ENCODE measurements at places on chromosomes 16 and 17. TPM values are rescaled to one million over a fixed set of nuclear protein-coding genes. Genes with fewer than 3 reads are reported as not detected.
A peak's percentile ranks its signal among the peaks of the same experiment; 100 is the strongest.

DNA sequence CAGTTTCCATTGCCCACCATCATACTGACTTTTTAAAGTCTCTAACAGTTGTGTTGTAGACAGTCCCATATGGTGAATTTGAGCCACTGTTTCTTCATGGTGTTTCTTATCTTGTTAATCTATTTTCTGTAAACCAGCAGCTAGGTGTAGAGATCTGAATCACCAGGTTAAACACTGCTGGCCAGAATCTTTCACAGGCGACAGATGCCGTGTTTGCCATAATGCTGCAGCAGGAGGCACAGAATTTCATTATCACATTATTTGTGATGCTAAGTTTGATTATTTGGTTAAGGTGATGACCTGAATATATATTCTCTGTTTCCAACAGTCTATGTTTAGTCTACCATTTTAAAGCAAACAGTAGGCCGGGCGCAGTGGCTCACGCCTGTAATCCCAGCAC, 11.5 kb upstream of the CNGB1 start:
- peaks cover 10% of the 10 kb centered on the region for H3K4me1 ChIP-seq
- H3K4me3 ChIP-seq: no peak overlapping the region
- H3K27ac ChIP-seq: no peak overlapping the region

GRCh38 chr17:6444571-6445335, 498 bp downstream of the PIMREG start:
- DNase-seq: no peak
- H3K27me3 ChIP-seq: no peaks in the 10 kb centered on the region
- peak overlapping the region; percentile 76 for H3K4me3 ChIP-seq
- peaks cover 5% of the 10 kb centered on the region for H3K36me3 ChIP-seq
- H3K4me1 ChIP-seq: peaks cover 14% of the 10 kb centered on the region
- peak overlapping the region; percentile 5 for H3K27ac ChIP-seq

DNA sequence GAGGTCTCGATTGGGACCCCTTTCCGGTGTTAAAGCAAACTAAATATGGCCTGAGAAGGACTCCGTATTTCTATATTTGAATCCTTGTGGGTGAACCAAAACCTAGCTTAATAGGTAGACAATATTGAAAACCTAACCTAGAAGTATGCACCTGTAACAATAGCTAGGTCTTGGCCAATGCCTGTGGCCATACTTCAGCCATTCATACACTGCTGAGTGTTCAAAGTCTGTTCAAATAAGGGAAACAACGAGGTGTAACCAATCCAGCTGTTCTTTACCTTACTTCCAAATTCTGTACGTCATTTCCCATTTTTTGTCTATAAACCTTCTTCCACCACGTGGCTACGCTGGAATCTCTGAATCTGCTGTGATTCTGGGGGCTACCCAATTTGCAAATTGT, 34.1 kb upstream of the HELZ start:
- no peak for DNase-seq
- no peaks in the 10 kb centered on the region for H3K27me3 ChIP-seq
- H3K36me3 ChIP-seq: no peaks in the 10 kb centered on the region
- no peak overlapping the region for H3K4me3 ChIP-seq
- no peak overlapping the region for H3K27ac ChIP-seq

DNA sequence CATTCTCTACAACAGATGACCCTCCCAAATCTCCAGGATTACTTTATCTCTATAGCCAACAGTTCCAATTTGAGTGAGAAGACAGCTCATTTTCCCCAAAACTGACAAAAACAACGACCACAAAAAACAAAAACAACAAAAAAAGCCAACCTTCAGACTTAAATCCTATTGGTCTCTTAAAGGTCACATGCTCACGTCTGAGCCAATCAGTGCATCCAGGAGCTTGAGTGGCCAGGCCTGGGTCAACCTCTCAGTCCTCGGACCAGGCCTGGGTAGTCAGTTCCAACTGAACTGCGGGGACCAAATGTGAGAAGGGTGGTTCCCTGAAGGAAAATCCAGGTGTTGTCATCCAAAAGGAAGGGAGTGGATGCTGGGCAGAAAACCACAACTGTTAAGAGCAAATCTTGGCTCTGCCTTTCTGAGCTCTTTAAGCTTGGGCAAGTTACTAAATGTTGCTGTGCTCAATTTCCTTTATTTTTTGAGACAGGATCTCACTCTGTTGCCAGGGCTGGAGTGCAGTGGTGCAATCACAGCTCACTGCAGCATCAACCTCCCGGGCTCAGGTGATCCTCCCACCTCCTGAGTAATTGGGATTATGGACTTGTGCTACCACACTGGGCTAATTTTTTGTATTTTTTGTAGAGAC, 43.0 kb upstream of the MSI2 start:
- H3K27me3 ChIP-seq: no peaks in the 10 kb centered on the region
- DNase-seq: no peak
- peaks cover 18% of the 10 kb centered on the region for H3K4me1 ChIP-seq
- no peaks in the 10 kb centered on the region for H3K36me3 ChIP-seq
- no peak overlapping the region for H3K27ac ChIP-seq

GRCh38 chr16:20023190-20023589, 50.5 kb downstream of the GPR139 start:
- H3K27ac ChIP-seq: no peak overlapping the region
- no peaks in the 10 kb centered on the region for H3K36me3 ChIP-seq
- DNase-seq: no peak
- no peaks in the 10 kb centered on the region for H3K27me3 ChIP-seq
- H3K4me1 ChIP-seq: no peaks in the 10 kb centered on the region
- no peak overlapping the region for H3K4me3 ChIP-seq

- H3K27ac ChIP-seq: no peak overlapping the region
- H3K36me3 ChIP-seq: no peaks in the 10 kb centered on the region
- H3K4me3 ChIP-seq: no peak overlapping the region
- peak; percentile 70 for DNase-seq
These were observed 215.6 kb downstream of the GRIN2A start for GRCh38 chr16:9966569-9967157.

- no peak overlapping the region for H3K4me3 ChIP-seq
- no peak overlapping the region for H3K27ac ChIP-seq
- peaks cover 3% of the 10 kb centered on the region for H3K4me1 ChIP-seq
These were observed 675 bp upstream of the PDZD9 start for GRCh38 chr16:22001591-22001990.

- no peak overlapping the region for H3K27ac ChIP-seq
- no peaks in the 10 kb centered on the region for H3K27me3 ChIP-seq
- H3K4me3 ChIP-seq: no peak overlapping the region
- H3K4me1 ChIP-seq: no peaks in the 10 kb centered on the region
- no peaks in the 10 kb centered on the region for H3K36me3 ChIP-seq
These were observed 2.7 kb upstream of the AP1G1 start for GRCh38 chr16:71811261-71811803.

GRCh38 chr16:78703936-78704335, 604.5 kb downstream of the WWOX start:
- H3K27ac ChIP-seq: no peak overlapping the region
- H3K4me1 ChIP-seq: no peaks in the 10 kb centered on the region
- no peak overlapping the region for H3K4me3 ChIP-seq
- no peaks in the 10 kb centered on the region for H3K36me3 ChIP-seq
- no peaks in the 10 kb centered on the region for H3K27me3 ChIP-seq

DNA sequence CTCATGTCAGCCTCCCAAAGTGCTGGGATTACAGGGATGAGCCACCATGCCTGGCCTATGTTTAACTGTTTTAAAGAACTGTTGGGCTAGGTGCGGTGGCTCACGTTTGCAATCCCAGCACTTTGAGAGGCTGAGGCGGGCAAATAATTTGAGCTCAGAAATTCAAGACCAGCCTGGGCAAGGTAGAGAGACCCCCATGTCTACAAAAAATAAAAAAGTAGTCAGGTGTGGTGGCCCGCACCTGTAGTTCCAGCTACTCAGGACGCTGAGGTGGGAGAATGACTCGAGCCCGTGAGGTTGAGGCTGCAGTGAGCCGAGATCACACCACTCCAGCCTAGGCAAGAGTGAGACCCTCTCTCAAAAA, 1.9 kb upstream of the ITGAL start:
- no peaks in the 10 kb centered on the region for H3K4me1 ChIP-seq
- no peak for DNase-seq
- H3K27me3 ChIP-seq: peaks cover 23% of the 10 kb centered on the region
- no peak overlapping the region for H3K27ac ChIP-seq
- H3K4me3 ChIP-seq: no peak overlapping the region

- H3K4me1 ChIP-seq: peaks cover 27% of the 10 kb centered on the region
- H3K4me3 ChIP-seq: peak within 1 kb of the TSS; percentile 58
- peaks cover 38% of the 10 kb centered on the region for H3K27me3 ChIP-seq
- DNase-seq: peak; percentile 87
These were observed at the start of gene TBX2 for GRCh38 chr17:61399131-61400065. TBX2 (plus strand) TSS chr17:61399843; CDS start chr17:61400177, 334 bp downstream.

- H3K4me1 ChIP-seq: peaks cover 18% of the 10 kb centered on the region
- no peak overlapping the region for H3K4me3 ChIP-seq
- no peak overlapping the region for H3K27ac ChIP-seq
- no peaks in the 10 kb centered on the region for H3K27me3 ChIP-seq
- peaks cover 5% of the 10 kb centered on the region for H3K36me3 ChIP-seq
These were observed 6.4 kb downstream of the KNOP1 start for GRCh38 chr16:19711643-19712042.

GRCh38 chr16:2857451-2858244, at the start of gene PRSS22:
PRSS22 (minus strand) TSS chr16:2858170; CDS start chr16:2858104, 66 bp downstream.
- no peaks in the 10 kb centered on the region for H3K27me3 ChIP-seq
- H3K27ac ChIP-seq: no peak within 1 kb of the TSS
- H3K4me1 ChIP-seq: peaks cover 5% of the 10 kb centered on the region
- H3K36me3 ChIP-seq: no peaks in the 10 kb centered on the region

- H3K4me1 ChIP-seq: peaks cover 8% of the 10 kb centered on the region
- peaks cover 18% of the 10 kb centered on the region for H3K36me3 ChIP-seq
- no peaks in the 10 kb centered on the region for H3K27me3 ChIP-seq
These were observed 9.1 kb upstream of the ARL5C start for GRCh38 chr17:39174920-39175694.

DNA sequence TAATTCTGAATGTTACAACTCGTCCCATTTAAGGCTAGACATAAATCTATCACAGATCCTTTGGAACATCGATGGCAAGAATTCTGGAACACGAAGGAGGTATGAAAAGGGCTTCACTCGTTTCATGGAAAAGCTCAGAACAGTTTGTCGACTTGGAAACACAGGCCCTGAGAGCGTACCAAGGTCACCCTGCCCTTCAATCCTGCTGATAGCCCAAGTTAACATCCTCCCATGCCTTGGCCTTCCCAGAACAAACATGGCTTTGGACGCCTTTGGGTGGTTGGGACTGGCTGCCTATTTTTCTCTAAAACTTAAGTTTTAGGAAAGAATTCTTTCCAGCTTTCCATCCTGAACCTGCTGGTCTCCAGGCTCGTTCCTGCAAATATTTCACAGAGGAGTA, 396.1 kb downstream of the MAF start:
- no peak overlapping the region for H3K4me3 ChIP-seq
- no peaks in the 10 kb centered on the region for H3K27me3 ChIP-seq
- no peak for DNase-seq
- no peaks in the 10 kb centered on the region for H3K36me3 ChIP-seq

DNA sequence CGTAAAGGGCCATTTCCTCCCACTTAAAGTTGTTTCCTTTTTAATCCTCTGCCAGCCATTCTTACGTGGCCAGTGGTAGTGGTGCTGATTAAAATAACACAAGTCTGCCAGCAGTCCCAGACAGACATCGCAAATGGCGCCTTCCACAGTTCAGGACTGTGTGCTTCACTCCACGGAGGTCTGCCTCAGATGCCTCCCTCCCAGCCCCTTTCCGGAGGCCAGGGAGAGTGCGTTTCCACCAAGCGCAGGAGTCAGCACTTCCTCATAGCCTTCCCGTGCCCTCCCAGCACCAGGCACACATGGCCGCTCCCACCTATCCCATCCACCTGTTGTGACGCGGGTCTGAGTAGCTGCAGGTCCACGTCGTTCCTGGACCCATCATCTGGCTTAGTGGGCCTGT, 205.6 kb downstream of the RPTOR start:
- H3K4me3 ChIP-seq: no peak overlapping the region
- H3K36me3 ChIP-seq: no peaks in the 10 kb centered on the region
- DNase-seq: no peak
- H3K4me1 ChIP-seq: peaks cover 7% of the 10 kb centered on the region
- H3K27ac ChIP-seq: no peak overlapping the region

GRCh38 chr16:75750528-75750927, 24.2 kb upstream of the CPHXL start:
- no peaks in the 10 kb centered on the region for H3K36me3 ChIP-seq
- H3K4me1 ChIP-seq: no peaks in the 10 kb centered on the region
- no peak overlapping the region for H3K4me3 ChIP-seq
- no peaks in the 10 kb centered on the region for H3K27me3 ChIP-seq
- no peak overlapping the region for H3K27ac ChIP-seq

- no peak for DNase-seq
- peaks cover 8% of the 10 kb centered on the region for H3K27me3 ChIP-seq
- H3K4me3 ChIP-seq: no peak overlapping the region
- no peak overlapping the region for H3K27ac ChIP-seq
- H3K36me3 ChIP-seq: no peaks in the 10 kb centered on the region
- H3K4me1 ChIP-seq: no peaks in the 10 kb centered on the region
These were observed 8.7 kb upstream of the GINS2 start for GRCh38 chr16:85697431-85697830.

DNA sequence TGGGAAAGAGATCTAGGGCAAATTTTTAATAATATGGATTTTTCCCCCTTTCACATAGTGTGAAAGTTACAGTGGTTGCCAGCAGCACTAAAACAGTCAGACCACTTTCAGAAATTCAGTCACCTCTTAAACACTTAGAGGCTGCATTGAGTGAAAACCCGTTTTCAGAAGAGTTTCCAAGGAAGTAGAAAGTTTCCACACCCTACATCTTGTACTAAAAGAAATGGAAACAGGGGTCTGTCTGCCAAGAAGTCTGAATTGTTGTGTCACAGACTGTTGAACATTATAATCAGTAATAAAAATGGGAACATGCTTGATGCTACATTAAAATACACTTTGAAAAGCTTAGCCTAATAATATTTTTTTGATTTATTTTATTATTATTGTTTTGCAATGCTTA, 278.9 kb upstream of the KCNJ16 start:
- DNase-seq: no peak
- H3K4me1 ChIP-seq: no peaks in the 10 kb centered on the region
- no peaks in the 10 kb centered on the region for H3K27me3 ChIP-seq
- no peak overlapping the region for H3K4me3 ChIP-seq
- H3K36me3 ChIP-seq: no peaks in the 10 kb centered on the region

GRCh38 chr16:87698676-87699199, 67.0 kb downstream of the KLHDC4 start:
- no peaks in the 10 kb centered on the region for H3K4me1 ChIP-seq
- H3K36me3 ChIP-seq: no peaks in the 10 kb centered on the region
- no peak overlapping the region for H3K4me3 ChIP-seq

KCNH6 gene
- total RNA-seq: not detected

ZSCAN10 gene
- total RNA-seq: 0.22 TPM

GRAPL gene
- total RNA-seq: not detected

ENGASE gene
- 11.6 TPM for total RNA-seq

AATK gene
- 0.54 TPM for total RNA-seq

RHBDF2 gene
- 30.7 TPM for total RNA-seq

KRT33A gene
- not detected for total RNA-seq

PYDC1 gene
- not detected for total RNA-seq

KRT20 gene
- not detected for total RNA-seq

KRT39 gene
- not detected for total RNA-seq

CACNG5 gene
- not detected for total RNA-seq

Data from astrocyte (in vitro differentiated cells and primary cell).